WERI-Rb-1 (cell line): ENCODE measurements at places on chromosomes 1 and 21.

DNA sequence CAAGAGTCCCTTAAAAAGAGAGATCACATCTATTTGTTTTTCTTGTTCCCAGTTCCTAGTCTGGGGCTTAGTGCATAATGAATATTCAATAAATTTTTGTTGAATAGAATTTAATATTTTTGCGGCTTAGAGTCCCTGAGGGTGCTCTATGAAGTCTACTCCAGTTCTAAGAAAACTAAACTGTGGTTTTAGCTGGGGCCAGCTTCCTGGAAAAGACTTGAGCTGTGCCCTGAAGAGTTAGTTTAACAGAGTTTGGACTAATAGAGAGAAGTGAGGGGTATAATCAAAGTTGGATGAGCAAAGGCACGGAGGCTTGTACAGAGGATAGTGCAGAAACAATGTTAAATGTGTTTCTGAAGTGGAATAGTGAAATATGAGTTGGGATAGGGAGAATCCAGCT is 168.9 kb downstream of the FASLG start:
- DNase-seq, result no peak

GRCh38 chr1:202162418-202163280 is 2.2 kb upstream of the PTPN7 start:
- DNase-seq, result no peak

- DNase-seq, result no peak
Measured at GRCh38 chr21:44593598-44594405, 1.5 kb upstream of the KRTAP10-6 start.

GRCh38 chr1:165883056-165883455 is 55.6 kb downstream of the UCK2 start:
- DNase-seq, result no peak

DNA sequence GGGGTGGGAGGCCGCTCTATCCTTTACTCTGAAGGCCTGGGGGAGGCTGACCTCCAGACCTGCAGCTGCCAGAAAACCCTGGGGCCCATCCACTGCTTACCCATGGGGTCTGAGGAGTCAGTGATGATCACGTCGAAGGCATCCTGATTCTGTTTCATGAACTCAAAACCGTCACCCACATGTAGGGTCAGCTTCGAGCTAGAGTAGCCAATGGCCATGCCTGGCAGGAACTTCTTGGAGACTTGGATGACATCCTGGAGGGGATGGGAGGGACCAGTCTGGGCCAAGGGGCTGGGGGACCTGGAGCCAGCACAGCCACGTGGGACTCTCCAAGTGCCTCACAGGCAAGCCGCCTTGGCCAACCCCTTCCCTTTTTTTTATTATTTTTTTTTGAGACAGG is 3.3 kb downstream of the SRM start:
- DNase-seq, result no peak

DNA sequence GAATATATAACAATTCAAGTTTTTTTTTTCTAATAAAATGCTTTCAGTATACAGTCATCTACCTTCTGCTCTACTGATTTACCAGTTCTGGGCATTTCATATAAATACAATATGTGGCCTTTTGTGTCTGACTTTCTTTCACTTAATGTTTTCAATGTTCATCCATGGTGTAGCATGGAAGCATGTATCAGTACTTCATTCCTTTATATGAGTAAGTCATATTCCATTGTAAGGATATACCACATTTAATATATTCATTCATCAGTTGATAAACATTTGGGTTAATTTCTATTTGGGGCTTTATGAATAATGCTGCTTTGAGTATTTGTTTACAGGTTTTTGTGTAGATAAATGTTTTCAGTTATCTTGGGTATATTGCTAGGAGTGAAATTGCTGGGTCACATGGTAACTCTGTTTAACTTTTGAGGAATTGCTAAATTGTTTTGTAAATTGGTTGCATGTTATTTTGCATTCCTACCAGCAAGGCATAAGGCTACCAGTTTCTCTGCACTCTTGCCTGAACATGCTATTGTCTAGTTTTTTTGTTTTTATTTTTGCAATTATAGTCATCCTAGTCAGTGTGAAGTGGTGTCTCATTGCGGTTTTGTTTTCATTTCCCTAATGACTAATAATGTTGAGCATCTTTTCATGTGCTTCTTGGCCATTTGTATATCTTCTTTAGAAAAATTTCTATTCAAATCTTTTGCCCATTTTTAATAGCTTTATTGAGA is 206.1 kb downstream of the TM2D1 start:
- no peak for DNase-seq

- no peak for DNase-seq
Measured at GRCh38 chr1:116983678-116984077, 17.9 kb upstream of the CD101 start.

DNA sequence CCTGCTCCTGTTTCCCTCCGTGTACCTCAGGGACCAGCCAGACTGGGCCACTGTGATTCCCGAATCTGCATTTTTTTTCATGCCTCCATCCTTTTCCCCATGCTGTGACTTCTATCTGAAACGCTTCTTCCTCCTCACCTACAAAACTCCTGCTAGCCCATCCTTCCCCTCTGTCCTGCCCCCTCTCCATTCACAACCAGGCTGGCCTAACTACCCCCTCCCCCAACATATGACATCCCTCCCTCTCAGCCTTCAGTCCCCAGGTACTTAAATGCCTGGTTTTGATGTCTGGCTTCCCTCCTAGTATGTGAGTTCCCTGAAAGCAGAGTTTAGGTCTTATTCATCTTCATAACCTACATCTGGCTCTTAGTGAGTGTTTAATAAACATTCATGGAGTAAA is 82.7 kb downstream of the TAS1R2 start:
- DNase-seq, result no peak

DNA sequence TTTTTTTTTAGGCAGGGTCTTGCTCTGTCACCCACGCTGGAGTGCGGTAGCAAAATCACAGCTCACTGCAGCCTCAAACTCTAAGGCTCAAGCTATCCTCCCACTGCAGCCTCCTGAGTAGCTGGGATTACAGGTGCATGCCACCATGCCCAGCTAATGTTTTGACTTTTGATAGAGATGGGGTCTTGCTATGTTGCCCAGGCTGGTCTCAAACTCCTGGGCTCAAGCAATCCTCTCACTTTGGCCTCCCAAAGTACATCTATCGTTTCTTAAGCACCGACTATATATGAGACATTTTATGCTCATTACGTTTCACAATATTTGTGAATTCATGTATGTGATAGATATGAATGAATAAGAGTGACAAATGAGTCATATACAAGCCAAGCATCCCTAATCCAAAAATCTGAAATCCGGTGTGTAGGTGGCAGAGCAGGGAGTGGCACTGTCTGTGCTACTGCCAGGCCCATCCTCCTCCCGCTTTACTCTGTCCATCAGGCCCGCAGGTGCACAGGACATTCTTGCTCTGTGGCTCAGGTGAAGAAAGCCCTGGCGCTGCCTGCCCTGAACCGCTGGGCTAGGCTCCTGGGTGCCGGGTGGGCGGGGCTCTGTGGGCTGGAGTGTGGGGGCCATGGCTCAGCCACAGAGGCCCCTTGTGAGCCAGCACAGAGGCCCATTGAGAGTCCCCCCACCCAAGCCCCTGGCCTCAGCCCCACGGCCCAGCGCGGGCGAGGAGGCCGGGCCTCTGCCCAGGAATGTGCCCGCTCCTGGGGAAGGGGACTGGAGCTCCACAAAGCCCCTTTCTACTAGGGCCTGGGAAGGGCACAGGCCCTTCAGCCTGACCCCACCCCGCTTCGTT is 45.3 kb downstream of the HSPG2 start:
- no peak for DNase-seq

- DNase-seq, result no peak
Measured at GRCh38 chr1:208127792-208128529, 116.2 kb downstream of the PLXNA2 start.

DNA sequence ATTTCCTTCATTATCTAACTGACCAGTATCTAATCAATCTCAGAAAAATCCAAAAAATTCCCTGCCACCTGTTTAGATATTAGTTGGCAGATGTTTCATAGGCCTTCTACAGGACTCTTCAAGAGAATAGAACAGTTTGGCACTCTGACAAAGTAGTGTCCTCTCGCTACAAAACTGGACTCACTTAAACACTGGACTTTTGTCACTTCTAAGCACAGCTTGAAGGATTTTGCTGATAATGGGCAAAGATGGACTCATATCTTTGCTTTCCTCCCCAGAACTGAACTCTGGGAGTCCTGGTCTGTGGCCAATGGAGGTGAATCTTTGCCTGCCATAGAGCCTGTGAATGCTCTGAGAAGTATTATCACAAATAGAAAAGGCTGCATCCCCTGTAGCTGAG is 58.2 kb upstream of the ZNF326 start:
- no peak for DNase-seq

GRCh38 chr1:89001510-89001909 is 9.1 kb upstream of the KYAT3 start:
- no peak for DNase-seq

GRCh38 chr1:204989266-204990058 is 53.5 kb upstream of the CNTN2 start:
- DNase-seq, result peak; percentile 95

DNA sequence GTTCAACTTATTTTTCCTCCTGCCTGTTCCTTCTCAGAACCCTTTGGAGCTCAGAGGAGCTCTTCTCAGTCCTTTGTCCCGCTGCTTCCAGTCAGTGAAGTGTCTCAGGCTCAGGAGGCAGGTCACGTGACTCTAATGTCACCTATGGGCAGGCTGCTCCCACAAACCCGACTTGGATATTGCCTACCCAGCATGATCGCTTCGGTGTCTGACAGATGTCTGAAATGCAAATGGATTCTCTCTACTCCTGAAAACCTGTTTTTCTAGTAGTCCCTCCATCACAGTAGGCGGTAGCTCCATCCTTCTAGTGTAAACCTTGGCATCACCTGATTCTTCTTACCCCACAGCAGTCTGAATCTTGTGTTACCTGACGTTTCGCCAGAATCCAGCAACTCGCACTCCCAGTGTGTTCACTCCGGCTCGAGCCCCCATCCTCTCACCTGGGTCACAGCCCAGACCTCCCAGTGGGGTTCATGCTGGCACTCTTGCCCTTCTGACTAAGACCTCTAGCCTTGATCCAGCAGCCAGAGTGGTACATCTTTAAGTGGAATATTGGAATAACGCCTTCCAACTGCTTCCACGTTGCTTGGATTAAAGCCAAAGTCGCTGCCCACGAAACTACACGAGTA is 5.4 kb downstream of the PADI6 start:
- no peak for DNase-seq
